NCI-H1092 treated with DMSO at 0.1 percent for 48 hours (cell line): ENCODE measurements at places on chromosomes 3 and 15.

GRCh38 chr3:5172018-5172417, 15.5 kb upstream of the EDEM1 start:
- DNase-seq = no peak

- DNase-seq = no peak
Observed at GRCh38 chr15:71997691-71998090, 120.3 kb downstream of the MYO9A start.

GRCh38 chr15:98124581-98124980, 164.1 kb downstream of the ARRDC4 start:
- DNase-seq = no peak

DNA sequence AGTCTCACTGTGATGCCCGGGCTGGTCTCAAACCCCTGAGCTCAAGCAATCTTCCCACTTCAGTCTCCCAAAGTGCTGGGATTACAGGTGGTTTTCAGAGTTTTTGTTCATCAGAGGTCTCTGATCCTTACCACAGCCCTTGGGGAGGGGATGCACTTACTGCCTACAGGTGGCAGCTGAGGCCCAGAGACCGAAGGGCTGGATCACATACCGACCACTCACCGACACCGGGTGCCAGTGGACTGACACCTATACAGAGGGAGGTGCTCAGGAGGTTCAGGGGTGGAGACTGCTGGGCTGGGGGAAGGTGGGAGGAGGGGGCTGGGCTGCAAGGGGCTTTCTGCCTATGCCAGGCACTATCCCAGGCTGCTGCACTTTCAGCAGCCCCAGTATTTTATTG, 19.5 kb downstream of the DUSP7 start:
- no peak for DNase-seq

DNA sequence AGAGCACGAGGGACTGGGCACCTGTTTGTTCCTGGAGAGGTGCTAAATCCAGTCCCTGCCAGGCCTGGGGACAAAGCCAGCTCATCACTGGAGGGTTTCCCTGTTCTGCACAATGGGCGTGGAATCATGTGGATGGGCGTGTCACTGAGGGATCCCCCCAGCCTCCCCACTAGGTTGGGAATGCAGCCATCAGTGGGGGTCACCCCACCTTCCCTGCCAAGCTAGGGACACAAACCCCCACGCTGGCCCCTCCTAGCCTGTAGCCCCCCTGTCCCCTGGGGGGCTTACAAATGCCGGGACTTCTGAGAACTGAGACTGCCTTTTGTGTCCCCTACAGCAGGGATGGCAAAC, 61.9 kb downstream of the NSMCE3 start:
- DNase-seq = no peak

GRCh38 chr3:46029953-46030543, 2.8 kb upstream of the XCR1 start:
- no peak for DNase-seq

GRCh38 chr15:59379531-59379930, 6.9 kb upstream of the MYO1E start:
- no peak for DNase-seq

GRCh38 chr15:39781967-39782302, 706 bp downstream of the FSIP1 start:
- peak; percentile 35 for DNase-seq

DNA sequence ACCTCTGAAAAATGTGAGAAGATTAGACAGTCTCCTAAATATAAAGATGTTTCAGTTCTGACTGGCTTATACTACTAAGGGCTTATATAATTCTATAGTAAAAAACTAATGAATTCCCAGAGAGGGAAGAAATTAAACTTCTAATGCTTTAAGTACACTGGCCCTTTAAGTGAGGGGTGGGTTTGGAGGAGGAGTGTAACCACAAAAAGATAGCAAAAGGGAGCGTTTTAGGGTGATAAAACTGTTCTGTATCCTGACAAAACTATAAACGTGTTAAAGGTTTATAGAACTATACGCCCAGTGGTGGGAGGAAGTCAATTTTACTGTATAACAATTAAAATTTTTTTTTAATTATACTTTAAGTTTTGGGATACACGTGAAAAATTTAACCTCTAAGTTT, 45.8 kb downstream of the CEP152 start:
- DNase-seq = no peak

- DNase-seq = no peak
Observed at GRCh38 chr15:72706266-72706665, 20.3 kb downstream of the BBS4 start.

DNA sequence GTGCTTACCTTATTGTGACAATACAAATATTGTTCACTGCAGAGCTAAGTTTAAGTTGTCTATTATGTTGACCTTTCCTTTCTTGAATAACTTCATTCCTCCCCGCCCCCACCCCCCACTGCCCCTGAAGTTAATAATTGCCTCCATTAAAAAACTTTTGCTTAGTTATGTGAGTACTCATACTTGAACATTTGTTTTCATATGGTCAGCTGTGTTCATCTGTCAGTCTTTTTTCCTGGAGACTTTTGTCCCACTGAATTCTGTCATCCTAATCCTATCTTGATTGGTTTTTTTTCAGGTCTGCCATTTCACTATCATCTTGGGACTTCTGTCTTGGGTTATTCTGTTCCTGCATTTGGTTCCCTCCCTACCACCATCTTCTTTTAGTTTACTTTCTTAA, 8.5 kb downstream of the SLC25A36 start:
- DNase-seq = no peak

DNA sequence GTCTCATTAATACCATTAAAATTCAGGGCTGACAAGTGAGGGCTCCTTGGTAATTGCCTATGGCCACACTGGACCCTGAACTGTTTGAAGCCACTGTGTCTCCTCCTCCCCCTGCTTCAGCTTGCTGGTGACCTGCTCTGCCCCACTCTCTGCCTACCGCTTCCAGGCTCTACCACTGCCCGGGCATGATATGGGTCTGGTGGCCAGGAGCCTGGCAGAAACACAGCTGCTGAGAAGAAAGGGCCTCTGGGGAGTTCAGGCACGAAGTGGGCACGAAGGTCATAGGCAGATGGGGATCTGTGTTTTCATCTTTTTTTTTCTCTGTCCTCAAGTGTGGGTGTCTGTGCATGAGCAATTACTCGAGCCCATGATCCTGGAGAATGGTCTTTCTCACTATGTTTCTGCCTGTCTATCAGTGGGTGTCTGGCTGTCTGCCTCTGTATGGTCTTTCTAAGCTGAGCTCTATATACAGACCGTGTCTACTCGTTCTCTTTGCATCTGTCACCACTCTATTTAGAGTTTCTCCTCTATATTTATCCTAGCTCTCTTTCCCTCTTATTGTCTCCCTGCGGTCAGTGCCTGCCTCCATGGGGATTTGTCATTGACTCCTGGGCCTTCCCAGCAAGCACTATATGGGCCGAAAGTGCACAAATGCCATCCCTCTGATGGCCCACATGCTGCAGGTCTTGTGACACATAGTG, 42.1 kb upstream of the EPHB1 start:
- DNase-seq = no peak

DNA sequence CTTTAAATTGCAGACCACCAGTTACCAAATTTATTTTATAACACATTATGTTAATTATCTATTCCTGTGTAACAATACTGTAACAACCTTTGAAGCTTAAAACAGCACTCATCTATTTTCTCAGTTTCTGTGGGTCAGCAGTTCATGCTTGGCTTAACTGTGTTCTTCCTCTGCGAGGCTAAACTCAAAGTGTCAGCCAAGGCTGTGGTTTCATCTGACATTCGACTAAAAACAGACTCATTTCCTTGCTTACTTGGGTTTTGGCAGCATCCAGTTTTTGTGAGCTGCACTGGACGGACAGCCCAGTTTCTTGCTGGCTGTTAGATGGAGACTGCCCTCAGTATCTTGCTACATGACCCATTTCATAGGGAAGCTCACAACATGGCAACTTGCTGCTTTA, 247.3 kb upstream of the KCNH8 start:
- DNase-seq = no peak

DNA sequence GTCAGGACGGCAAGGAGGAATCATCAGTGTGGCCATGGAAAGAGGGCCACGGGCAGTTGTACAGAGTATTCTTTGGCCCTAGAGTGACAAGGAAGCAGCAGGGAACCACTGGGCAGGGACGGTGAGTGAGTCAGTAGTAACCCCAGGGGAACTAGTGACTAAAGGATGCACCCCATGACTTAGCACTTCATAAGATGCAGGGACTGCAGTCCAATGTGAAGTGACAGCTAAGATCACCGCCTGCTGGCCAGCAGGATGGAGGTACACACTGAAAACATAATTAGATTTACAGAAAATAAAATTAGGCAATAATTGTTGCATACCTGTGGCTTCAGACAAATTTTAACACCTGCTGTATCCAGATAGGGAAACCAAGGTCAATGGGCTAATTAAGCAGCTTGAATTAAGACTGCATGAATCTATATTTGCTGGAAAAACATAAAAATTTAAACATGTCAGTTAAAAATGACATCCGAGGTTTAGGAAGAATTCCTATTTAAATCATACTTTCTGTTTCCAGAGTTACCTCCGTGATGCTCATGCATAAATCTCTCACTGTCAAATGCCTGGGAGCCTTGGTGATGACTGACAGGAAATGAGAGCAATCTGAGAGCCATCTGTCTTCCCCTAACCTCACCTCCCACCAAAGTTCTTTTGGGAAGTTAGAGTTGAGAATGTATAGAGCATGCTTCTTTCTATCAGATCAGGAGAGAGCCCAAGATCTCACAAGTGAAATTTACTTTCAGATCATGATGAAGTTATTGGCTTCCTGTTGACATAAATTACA, 56.5 kb downstream of the DCLK3 start:
- no peak for DNase-seq

DNA sequence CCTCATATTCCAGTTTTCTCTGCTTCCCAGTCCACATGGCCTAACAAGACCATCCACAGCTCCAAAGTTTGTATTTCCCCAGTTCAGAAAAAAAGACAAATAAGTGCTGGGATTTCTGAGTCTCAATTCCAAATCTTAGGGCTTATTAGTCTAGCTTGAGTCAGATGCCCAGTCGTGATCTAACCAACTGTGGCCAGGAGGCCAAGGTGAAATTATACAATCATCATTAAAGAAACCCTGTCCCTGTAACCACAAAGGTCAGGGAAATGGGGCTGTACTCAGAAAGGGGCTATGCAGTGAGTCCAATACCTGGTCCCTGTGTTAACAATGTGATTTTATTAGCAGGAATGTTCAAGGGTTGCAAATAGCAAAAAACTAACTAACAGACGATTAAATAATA, 40.5 kb upstream of the MITF start:
- no peak for DNase-seq

- no peak for DNase-seq
Observed at GRCh38 chr3:187640569-187641059, 29.6 kb downstream of the SST start.

DNA sequence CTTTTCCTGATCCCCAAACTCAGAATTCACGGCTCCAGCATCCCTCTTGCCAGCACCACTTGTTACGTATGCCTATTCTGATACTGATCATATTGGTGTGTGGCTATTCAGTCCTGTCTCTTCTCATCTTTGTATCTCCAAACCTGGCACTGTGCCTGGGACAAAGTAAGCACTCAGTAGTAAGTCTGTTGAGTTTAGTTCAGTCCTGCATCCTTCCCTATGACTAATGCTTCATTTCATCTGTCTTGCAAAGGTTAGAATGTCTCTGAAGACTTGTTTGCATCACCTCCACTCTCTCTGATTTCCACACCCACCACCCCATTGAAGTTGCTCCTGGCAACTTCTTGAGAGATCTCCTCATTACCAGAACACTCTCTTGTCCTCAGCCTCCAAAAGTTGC, 80.3 kb downstream of the HMG20A start:
- no peak for DNase-seq

DNA sequence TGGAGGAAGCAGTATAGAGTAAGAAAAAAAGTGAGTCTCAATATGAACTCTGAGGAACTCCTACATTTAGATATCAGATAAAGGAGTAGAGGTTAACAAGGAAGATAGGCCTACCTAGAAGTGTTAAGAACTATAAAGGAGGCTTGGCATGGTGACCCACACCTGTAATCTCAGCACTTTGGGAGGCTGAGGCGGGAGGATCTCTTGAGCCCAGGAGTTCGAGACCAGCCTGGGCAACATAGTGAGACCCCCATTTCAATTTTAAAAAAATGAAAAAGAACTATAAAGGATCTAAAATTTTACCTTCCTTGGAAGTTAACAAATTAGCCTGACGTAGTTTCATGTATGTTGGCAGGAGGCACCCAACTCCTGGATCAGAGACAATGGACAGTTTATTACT, 14.5 kb downstream of the IREB2 start:
- no peak for DNase-seq

GRCh38 chr15:82919231-82919886, 33.2 kb downstream of the HOMER2 start:
- DNase-seq = peak; percentile 23

GRCh38 chr15:66723826-66724731, 22.0 kb downstream of the SMAD6 start:
- no peak for DNase-seq

GRCh38 chr15:48318131-48318530, 13.1 kb upstream of the DUT start:
- DNase-seq = no peak

- no peak for DNase-seq
Observed at GRCh38 chr3:67655364-67656121, 1.1 kb upstream of the SUCLG2 start.

DNA sequence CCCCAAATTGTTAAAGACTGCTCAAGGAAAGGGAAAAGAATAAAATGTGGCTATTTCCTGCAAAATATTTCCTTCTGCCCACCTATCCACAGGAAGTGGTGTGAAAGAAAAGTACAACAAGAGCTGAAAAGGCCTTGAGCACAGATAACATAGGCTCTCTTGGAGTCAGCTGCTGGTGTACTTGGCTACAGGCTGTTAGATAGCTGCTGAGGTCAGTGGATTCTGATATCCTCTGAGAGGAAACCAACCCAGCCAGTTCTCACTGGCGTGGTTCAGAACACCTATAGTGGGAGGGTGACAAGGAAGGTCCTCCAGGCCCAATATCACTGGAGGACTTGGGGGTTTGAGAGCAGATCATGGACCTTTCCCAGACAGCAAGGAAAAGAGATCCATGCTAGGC, 124.4 kb upstream of the GAP43 start:
- no peak for DNase-seq

DNA sequence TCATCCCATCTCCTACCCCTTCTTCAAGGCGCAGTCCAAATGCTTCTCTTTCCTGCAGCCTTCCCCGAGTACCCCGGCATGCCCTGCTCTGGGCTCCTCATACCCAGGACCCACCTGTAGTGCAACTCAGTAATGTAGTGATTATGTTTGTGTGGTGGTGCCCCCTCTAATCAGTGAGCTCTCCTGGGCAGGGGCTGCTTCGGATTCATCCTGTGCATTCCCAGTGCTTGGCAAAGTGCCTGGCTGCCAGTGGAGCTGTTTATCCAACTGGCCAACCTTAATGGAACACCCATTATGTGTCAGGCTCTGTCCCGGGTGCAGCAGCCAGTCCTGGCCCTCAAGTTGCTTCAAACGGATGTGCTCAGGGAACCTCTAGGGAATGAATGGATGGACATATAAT, 174.4 kb upstream of the LINGO1 start:
- DNase-seq = peak; percentile 28

DNA sequence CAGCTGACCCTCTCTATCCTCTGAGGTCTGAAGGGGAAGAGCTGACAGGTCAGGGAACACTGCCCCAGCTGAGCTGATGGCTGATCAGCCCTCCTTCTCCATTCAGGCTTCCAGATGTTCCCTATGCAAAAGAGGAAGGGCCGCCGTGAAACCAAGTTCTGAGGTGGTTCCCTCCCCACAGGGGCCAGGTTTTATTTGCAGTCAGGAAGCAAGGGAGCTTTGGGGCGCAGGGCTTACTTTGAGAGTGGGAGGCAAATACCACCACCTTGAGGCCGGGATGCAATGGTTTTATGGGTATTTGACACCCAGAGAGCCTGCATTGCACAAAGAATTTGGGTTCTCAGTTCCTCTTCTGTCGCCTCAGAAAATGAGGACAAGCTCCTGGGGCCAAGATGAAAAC, 186.9 kb downstream of the ARRDC4 start:
- DNase-seq = no peak
